ENCODE measurements at places on chromosomes 7 and 10. TPM values are rescaled to one million over a fixed set of nuclear protein-coding genes. Genes with fewer than 3 reads are reported as not detected.

Gene WDR86
- total RNA-seq, result 0.59 TPM

Gene SPRN
- total RNA-seq, result not detected

- no peaks in the 10 kb centered on the region for H3K36me3 ChIP-seq
- no peak overlapping the region for H3K4me3 ChIP-seq
- H3K27me3 ChIP-seq, result no peaks in the 10 kb centered on the region
- H3K27ac ChIP-seq, result no peak overlapping the region
Observed at GRCh38 chr10:72539137-72539536, 86.7 kb downstream of the MICU1 start.

GRCh38 chr7:129782818-129783583 is 169.8 kb downstream of the UBE2H start:
- H3K36me3 ChIP-seq, result no peaks in the 10 kb centered on the region
- peaks cover 63% of the 10 kb centered on the region for H3K27me3 ChIP-seq
- H3K27ac ChIP-seq, result no peak overlapping the region
- peaks cover 58% of the 10 kb centered on the region for H3K4me1 ChIP-seq
- H3K4me3 ChIP-seq, result no peak overlapping the region

DNA sequence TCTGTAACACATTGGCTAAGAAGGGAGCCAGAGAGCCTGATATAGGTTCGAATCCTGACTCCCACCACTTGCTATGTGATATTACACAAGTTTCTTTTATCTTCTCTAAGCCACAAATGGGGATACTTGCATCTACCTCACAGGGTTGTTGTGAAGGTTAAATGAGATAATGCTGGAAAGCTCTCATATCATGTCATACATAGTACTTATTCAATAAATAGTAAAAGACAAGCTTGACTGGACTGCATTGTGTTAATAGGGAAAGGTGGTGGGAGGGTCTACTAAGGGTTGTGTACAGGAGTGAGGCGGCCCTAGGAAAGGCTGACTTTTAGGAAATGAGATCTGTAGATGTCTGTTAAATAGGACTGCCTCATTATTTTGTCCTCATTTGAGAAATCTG is 35.8 kb upstream of the DNMBP start:
- no peak overlapping the region for H3K4me3 ChIP-seq
- H3K4me1 ChIP-seq, result no peaks in the 10 kb centered on the region
- no peak for DNase-seq
- no peaks in the 10 kb centered on the region for H3K27me3 ChIP-seq

GRCh38 chr10:6716516-6716915 is 136.4 kb upstream of the PRKCQ start:
- H3K4me1 ChIP-seq, result peaks cover 7% of the 10 kb centered on the region
- no peak overlapping the region for H3K27ac ChIP-seq
- no peak overlapping the region for H3K4me3 ChIP-seq
- peaks cover 3% of the 10 kb centered on the region for H3K27me3 ChIP-seq
- DNase-seq, result no peak

- no peak overlapping the region for H3K27ac ChIP-seq
- no peak overlapping the region for H3K4me3 ChIP-seq
- H3K36me3 ChIP-seq, result no peaks in the 10 kb centered on the region
Observed at GRCh38 chr10:44619521-44619920, 234.6 kb upstream of the CXCL12 start.

DNA sequence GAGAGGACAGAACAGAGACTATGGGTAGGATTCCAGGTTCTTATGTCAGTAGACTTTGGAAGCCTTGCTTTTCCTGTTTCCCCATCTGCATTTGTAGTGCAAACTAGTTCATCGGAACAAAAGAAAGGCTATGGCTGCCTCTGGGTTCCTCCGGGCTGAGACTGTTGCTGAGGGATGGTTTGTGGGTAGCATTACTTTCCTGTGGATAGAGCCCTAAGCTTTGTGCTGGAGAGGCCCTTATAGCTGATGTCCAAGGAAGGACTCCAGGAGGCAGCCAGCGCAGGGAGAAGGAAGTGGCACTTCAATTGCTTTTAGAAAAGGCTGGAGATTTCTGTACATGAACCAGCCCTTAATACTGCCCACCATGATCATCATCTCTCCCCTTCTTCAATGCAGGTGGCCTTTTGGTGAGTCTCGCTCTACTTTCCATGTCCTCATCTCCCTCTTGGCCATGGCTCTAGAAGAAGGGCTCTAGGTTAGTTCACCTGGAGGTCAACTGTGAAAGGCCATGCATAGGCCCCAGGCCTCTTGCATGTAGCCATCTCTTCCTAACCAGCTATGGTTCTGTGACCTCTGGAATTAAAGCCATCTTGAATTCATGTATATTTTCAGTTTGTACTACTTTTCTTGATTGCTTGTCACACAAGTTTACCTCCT is 15.4 kb downstream of the MXI1 start:
- peak overlapping the region; percentile 29 for H3K27ac ChIP-seq
- peaks cover 18% of the 10 kb centered on the region for H3K4me1 ChIP-seq
- H3K27me3 ChIP-seq, result no peaks in the 10 kb centered on the region
- no peak overlapping the region for H3K4me3 ChIP-seq
- no peak for DNase-seq
- no peaks in the 10 kb centered on the region for H3K36me3 ChIP-seq

DNA sequence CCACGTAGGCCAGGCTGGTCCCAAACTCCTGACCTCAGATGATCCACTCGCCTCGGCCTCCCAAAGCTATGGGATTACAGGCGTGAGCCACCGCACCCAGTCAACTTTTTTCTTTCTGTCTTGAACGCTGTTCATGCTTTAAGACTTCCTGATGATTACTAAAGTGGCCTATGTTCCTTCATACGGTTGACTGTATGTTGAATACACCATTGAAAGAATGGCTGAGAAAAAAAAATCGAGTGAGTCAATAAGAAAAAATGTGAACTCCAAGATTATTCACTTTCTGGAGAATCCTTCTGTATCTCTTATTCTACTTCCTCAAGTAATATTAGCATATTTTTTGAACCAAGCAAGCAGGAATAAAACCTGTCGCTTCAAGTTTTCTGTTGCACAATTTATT is 955.0 kb downstream of the GATA3 start:
- H3K27me3 ChIP-seq, result no peaks in the 10 kb centered on the region
- H3K4me1 ChIP-seq, result peaks cover 28% of the 10 kb centered on the region
- no peak for DNase-seq
